Activated CD8-positive, alpha-beta memory T cell treated with anti-CD3 and anti-CD28 coated beads for 4 hours (primary cell): ENCODE measurements at places on chromosomes 2 and 18.

- DNase-seq = no peak
Measured at GRCh38 chr18:5369513-5369912, 74.0 kb upstream of the ZBTB14 start.

GRCh38 chr2:44126106-44126797 lies 42.4 kb upstream of the PPM1B start:
- no peak for DNase-seq

DNA sequence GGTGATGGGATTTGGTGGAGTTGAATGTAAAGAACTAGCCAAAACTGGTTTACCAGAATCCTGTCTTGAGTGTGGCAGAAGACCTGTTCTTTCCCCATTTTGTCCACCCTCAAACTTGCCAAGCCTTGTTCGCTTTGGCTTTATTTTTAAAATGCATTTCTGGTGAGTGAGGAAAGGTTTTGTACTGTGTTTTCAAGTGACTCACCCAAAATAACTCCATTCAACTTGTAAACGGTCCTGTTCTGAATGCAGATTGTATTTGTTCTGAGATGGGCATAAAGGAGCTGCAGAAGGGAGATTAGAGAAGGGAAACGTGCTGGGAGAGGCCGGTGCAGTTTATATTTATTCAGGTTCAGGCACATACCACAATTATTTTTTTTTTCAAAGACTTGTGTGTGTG lies 5.3 kb upstream of the ITPRID2 start:
- DNase-seq = no peak

- no peak for DNase-seq
Measured at GRCh38 chr2:197278799-197279763, 31.5 kb downstream of the ANKRD44 start.

GRCh38 chr2:122955776-122956175 lies 1069.3 kb upstream of the CNTNAP5 start:
- no peak for DNase-seq

DNA sequence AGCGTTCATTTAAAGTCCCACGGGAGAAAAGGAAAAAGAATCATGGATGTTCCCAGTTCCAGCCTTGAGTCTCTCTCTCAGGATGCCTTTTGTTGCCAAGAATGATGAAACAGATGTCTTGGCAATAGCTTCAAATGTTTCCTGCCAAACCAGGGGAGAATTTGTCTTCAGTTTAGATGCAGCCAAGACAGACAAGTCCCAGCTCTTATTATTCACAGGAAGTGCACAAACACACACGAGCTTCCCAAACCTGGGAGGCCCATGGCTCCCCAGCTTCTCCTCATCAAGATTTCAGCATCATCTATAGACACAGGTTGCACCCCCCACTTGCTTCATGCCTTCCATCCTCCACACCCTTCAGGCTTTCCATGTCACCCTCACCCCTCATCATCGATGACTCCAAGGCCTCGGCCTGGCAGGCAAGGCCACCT lies 45.9 kb downstream of the HS1BP3 start:
- no peak for DNase-seq

GRCh38 chr18:43278355-43278754 lies 1.1 kb upstream of the SYT4 start:
- DNase-seq = no peak

- no peak for DNase-seq
Measured at GRCh38 chr2:219969508-219969907, 342.1 kb downstream of the SLC4A3 start.

GRCh38 chr2:210965472-210965871 lies 409.1 kb downstream of the CPS1 start:
- no peak for DNase-seq

DNA sequence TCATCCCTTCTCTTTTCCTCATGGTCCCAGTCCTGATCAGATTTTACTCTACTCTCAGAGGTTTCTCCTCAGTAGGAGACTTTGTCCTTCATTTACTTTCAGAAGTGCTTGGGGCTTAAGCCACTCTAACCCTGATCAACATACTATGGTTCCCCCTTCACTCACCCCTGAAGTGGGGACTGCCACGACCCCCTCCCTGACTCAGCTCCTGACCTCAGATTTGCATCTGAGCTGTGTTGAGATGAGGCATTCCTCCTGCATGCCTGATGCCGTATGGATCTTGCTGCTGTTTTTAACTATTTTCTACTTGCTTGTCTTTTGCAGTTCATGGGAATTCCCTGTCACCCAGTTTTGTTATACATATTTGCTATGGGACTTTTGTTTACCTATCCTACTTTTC lies 306.7 kb upstream of the CHST9 start:
- DNase-seq = no peak

DNA sequence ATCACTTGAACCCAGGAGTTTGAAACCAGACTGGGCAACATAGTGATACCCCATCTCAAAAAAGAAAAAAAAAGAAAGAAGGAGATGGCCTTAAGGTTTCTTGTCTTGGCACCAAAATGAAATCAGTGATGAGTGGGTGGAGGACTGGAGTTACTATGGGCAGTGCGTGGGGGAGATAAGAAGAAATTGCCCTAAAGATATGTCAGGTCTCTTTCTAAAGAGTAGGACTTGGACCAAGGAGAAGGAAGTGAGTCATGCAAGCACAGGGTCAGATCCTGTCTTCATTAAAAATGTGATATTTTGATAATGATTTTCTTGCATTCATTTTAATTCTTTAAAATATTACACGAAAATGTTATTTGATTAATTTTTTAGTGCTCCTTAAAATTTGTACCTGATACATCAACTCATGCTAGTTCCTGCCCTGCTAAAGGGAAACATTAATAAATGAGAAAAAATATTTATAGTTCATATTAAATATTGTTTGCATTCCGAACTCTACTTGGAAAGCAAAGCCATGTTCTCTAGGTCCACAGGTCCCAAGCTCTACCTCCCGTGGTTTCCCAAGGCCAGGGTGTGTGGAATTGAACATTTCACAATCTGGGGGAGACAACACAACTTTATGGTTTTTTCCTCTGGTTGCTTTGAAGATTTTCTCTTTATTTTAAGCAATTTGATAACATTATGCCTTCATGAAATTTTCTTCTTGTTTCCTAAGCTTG lies 62.6 kb upstream of the CTLA4 start:
- no peak for DNase-seq

DNA sequence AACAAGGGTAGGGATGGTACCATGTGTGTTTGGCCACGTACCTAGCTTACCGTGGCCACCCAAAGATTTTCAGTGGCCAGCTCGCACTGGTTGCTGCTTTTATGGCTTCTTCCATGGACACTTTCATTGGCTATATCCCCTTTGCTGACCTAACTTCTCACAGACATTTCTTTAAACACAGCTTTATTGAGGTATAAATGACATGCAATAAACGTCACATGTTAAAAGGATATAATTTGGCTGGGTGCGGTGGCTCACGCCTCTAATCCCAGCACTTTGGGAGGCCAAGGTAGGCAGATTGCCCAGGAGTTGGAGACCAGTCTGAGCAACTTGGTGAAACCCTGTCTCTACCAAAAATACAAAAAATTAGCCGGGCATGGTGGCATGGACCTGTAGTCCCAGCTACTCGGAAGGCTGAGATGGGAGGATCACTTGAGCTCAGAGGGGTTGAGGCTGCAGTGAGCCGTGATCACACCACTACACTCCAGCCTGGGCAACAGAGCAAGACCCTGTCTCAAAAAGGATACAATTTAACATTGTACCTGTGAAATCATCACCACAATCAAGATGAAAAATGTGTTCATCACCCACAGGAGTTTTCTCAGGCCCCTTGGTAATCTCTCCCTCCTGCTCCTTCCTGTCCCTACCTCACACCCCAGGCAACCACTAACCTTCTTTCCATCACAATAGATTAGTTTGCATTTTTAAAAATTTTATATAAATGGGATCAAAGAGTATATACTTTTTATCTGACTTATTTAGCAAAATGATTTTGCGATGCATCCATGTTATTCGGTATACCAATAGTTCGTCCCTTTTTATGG lies 127.8 kb upstream of the PPP1CB start:
- DNase-seq = no peak

DNA sequence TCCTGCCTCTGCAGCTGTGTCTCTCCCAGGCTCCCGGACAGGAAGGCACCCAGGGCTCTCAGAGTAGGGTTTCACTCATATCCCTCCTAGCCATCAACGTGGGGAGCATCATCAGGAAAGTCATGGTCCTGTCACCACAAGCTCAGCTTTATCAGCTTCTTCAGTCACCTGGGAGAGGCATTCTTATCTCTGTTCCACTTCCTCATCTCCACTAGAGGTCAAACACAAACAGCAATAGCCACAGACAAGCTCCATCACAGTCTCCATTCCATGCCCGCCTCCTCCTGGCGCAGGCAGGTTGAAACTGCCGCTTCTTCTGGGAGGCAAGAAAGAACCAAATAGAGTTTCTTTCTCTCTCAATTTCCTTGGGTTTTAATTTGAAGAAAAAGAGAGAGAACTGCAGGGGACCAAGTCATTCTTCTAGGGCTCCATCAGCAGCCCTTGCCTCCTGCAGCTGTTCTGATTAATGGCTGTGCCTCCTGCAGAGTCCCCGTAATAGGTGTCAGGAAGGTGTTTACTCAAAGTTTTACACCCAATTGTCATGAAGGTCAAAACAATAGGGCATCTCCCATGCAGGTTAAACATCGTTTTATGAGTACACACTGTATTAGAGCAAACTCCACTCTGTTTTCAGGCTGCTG lies 377.9 kb downstream of the TMEM182 start:
- DNase-seq = no peak

- no peak for DNase-seq
Measured at GRCh38 chr18:77702686-77703085, 453.0 kb downstream of the GALR1 start.

DNA sequence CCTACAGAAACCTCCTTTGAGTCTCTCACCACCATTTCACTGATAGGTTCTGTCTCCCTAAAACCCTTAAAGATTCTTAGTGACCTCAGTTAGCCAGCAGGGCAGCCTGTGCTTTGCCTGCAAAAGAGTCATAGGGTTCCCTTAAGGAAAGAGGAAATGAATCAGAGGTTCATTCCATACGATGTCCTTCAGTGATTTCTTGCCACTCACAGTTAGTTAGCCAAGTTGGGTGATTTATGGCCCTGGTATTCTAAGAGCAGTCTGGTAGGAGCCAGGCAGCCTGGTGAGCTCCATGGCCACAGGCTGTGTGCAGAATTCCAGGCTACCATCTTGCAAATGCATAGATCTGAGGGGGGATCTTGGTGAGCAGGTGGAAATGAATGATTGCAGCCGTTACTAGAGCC lies 18.7 kb upstream of the CCBE1 start:
- no peak for DNase-seq

DNA sequence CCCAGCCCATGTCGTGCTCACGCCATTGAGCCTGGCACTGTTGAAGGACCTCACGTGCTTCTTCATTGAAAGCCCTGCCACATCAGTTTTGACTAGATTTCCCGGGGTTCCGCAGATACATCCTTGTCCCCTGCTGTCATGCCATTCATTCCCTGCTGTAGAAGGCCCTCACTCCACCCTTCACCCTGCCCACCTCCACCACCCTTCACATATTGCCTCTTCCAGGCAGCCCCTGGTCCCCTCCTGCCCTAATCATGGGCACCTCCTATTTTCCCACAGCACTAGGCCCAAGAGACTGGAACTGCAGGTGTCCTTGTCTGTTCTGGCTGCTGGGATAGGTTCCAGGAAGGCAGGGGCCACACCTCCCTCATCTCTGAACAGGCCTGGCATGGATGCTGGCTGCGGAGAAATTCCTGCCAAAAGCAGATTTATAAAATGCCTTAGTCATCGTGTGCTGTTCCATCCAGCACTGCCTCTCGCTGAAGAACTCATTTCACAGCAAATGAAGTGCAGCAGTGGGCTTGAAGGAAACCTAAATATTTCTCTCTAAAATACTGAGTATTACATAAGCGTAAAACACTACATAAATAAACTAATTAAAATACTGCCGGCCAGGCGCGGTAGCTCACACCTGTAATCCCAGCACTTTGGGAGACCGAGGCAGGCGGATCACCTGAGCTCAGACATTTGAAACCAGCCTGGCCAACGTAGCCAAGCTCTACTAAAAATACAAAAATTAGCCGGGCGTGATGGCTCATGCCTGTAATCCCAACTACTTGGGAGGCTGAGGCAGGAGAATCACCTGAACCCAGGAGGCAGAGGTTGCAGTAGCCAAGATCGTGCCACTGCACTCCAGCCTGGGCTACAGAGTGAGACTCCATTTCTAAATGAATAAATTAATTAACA lies 38.4 kb downstream of the EIF4E2 start:
- no peak for DNase-seq

GRCh38 chr2:200179151-200179550 lies 127.3 kb upstream of the SPATS2L start:
- DNase-seq = no peak

- no peak for DNase-seq
Measured at GRCh38 chr2:104834431-104835153, 19.3 kb upstream of the POU3F3 start.

DNA sequence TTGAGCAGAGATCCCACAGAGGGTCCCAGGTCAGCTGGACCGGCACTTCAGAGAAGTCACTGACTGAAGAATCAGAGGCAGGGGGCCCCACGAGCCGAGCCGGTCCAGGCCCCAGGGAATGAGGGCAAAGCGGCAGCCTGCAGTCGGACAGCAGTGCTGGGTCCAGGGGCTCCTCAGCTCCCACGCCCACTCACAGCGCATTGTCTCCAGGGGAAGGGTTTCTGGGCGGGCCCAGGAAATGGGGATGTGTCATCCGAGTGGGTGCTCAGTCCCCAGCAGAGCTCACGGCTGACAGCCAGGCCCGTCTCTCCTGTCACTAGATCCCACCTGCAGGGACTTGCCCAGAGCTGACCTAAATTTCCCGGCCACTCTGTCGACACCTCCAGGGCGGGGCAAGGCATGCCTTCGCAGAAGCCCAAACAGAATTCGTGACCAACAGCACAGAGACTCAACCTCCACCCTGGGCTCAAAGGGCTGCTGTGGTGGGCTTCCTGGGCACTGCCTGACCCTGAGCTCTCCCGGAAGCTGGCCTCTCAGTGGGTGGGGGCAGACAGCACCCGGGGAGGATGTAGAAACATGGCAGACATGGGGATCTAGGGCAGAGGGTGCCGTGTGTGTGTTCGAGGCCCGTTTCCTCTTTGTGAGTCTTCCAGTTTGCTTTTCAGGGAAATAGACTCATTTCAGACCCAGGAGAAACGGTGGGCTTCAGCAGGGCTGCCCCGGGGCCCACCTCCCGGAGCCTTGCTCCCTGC lies 42.1 kb upstream of the TAF1B start:
- DNase-seq = peak; percentile 25

GRCh38 chr2:160408959-160409291 lies 84.7 kb downstream of the RBMS1 start:
- DNase-seq = no peak

GRCh38 chr2:196563876-196564275 lies 75.6 kb upstream of the CCDC150 start:
- DNase-seq = no peak

- DNase-seq = no peak
Measured at GRCh38 chr2:235144291-235144690, 192.5 kb downstream of the SH3BP4 start.
